ENCODE measurements at places on chromosomes 13 and 19. TPM values are rescaled to one million over a fixed set of nuclear protein-coding genes. Genes with fewer than 3 reads are reported as not detected.

GRCh38 chr13:46387064-46387851, at the start of gene RUBCNL:
TSS of gene RUBCNL (minus strand) at chr13:46387252. CDS start at chr13:46372475, 14,777 bp downstream.
- DNase-seq, result peak; percentile 58

DNA sequence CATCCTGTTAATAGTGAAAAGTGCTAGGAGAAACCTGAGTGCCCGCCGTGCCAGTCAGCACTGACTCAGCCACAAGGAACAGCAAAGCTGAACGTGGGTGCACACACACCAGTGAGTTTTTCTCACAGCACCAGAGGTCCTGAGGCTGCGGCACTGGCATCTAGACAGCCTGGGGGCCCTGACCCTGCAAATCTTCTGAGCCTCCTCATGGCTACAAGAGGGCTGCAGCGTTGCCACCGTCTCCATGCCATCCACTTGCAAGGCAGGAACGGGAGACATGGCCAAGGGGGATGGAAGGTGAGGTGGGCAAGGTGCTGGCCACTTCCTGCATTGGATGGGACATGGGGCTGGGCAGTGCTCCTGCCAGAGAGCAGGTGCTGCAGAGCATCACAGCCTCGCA, 211.2 kb upstream of the SOX1 start:
- no peak for DNase-seq

DNA sequence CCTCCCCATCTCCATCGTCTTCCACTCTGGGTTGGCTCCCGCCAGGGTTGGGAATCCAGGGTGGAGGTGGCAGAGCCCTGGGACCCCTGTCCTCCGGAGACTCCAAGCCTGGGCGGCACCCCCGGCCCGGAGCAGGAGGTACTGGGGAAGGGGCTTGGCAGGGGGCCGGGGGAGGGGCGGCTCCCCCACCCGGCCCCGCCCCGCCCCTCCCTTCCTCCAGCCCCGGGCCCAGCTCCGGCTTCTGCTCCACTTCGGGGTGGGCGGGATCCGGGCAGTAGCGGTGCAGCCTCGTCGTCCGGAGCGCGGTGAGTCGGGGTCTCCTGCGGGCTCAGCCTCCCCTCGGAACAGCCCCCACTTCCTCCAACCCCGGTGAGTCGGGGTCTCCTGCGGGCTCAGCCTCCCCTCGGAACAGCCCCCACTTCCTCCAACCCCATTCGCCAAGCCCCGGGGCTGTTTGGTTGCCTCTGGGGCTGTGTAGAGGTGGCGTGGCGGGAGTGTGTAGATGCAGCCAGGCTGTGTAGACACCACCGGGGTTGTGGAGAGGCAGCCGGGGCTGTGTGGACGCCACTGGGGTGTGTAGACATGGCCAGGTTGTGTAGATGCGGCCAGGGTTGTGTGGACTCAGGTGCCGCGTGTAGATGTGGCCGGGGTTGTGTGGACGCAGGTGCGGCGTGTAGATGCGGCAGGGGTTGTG, at the start of gene TMPRSS9:
TMPRSS9 (plus strand) TSS at position 274 of the 694 bp plus-strand sequence. CDS start 29,521 bp downstream, outside the sequence.
- no peak for DNase-seq

- peak; percentile 66 for DNase-seq
Measured at GRCh38 chr13:50357586-50358118, 342.4 kb downstream of the KCNRG start.

DNA sequence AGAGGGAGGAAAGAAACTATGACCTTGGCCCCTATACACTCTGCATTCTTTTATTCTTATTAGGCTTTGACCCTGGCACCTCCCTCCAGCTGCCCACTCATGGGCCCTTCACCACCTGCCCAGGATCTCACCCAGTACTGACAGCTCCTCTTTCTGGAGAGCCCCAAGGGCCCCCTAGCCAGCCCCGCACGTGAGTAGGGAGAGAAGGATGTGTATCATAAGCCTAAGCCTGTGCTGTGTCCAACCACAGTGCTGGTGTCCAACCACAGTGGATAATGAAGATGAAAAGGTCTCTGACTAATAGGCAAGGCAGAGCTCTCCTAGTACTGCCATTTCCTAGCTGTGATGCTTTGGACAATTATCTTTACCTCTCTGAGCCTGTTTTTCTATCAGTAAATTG, 4.2 kb downstream of the DMRTC2 start:
- DNase-seq, result no peak

DNA sequence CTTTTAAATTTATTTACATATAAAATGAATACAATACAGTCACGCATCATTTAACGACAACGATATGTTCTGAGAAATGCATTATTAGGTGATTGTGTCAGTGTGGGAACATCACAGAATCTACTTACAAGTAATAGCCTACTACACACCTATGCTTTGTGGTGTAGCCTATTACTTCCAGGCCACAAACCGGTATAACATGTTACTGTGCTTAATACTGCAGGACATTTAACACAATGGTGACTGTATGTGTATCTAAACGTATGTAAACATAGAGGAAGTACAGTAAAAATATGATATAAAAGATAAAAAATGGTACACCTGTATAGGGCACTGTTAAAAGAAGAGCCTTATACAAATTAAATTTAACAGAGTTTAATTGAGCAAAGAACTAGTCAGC, 62.4 kb upstream of the KLHL1 start:
- no peak for DNase-seq

DNA sequence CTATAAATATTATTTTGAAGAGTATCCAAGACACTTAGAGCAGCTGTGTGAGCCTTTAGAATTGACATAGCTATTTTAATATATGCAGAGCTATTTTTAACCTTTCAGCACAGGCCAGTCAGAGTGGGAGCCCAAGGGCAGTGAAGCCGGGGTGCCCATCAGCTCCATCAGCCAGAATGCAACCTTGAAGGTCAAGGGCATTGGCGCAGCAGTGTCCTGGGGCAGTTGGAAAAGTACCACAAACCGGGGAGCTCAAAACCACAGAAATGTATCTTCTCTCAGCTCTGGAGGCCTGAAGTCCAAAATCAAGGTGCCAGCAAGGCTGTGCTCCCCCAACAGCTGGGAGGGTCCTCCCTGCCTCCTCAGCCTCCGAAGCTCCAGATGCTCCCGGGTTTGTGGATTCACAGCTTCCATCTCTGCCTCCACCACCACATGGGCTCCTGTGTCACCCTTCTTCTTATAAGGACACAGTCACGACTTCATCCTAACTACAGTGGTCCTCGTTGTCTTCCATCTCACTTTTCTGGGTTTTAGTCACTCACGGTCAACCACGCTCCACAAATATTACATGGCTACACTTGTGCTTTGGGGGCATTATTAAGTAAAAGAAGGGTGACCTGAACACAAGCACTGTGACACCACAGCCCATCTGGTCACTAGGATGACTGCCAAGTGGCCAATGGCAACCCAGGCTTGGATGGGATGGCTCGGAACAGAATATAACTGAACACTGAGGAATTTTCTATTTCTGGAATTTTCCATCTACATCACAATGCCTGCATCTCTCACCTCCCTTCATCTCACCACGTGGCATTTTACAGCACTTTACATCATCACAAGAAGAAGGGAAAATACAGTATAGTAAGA, 15.9 kb upstream of the GAS6 start:
- DNase-seq, result no peak

DNA sequence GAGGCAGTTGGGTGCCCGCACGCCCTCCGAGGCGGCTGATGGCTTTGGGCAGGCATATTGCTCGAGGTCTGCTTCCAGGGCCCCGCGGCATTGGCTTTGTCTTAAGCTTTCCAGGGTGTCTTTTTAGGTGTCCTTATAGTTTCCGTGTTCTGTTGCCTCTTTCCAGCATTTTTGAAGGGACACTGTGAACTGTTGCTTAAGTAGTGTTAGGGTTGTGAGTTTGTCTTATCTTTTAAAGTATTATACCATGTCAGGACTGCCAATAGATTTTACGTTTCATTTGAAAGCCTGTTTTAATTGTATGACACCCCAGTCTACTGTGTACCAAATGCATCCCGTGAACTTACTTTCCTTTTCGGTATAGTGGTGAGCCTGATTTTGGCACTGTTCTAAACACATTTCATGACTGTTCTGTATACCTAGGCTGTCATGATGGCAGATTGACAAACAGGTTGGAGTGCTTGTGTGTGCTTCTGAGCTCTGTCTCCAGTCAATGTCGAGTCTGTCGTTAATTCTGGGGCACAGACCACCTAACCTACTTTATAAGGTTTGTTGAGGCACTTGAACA, 656 bp downstream of the PCCA start:
- DNase-seq, result no peak

DNA sequence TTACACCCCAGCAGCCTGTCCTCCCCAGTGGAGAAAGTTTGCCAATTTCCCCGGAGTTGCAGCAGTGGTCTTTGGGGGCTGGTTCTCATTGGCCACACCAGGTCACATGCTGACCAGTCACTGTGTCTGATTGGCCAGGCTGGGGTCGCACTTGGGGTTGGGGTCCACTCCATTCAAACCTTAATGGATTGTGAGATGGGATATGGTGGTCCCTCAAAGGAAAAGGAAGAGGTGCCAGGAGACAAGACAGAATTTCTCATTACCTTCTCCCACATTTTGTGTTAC, 3.4 kb downstream of the PPM1N start:
- no peak for DNase-seq

- no peak for DNase-seq
Measured at GRCh38 chr13:95050800-95051615, 250.2 kb downstream of the ABCC4 start.

DNA sequence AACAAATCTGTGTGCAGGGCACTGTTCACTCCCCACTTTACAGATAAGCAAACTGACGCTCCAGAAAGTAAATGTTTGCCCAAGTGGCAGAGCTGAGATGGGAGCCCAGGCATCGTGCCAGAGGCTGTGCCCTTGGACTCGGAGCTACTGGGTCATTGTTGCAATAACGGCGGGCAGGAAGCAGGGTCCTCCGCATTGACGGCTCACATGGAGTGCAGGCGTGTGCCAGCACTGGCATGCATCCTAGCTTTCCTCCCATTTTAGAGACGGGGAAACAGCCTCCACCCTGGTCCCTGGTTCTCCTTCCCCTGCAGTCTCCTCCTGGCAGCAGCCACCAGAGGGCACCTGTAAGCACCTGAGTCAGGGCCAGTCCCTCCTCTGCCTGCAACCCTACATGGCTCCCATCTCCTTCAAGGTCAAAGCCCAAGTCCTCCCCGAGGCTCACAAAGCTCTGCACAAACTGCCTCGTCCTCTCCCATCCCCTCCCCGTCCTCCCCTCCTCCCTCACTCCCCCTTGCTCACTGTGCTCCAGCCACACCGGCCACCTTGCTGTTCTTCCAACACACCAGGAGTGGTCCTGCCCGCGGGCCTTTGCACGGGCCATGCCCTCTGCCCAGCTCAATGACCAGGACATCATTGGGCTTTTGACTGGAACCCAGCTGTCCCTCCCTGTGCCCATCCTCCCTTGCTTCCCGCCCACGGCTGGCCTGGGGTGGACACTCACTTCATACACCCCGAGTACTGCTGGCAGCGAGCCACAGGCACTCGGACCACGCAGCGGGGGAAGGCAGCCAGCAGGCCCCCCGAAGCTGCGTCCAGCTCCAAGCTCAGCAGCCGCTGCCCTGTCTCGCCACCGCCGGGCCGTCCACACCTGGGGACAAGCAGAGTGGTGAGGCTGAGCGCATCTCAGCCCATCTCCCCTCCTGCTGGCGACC, 7.7 kb upstream of the LRG1 start:
- DNase-seq, result no peak

GRCh38 chr19:47819858-47820257, 1.9 kb upstream of the CRX start:
- no peak for DNase-seq

DNA sequence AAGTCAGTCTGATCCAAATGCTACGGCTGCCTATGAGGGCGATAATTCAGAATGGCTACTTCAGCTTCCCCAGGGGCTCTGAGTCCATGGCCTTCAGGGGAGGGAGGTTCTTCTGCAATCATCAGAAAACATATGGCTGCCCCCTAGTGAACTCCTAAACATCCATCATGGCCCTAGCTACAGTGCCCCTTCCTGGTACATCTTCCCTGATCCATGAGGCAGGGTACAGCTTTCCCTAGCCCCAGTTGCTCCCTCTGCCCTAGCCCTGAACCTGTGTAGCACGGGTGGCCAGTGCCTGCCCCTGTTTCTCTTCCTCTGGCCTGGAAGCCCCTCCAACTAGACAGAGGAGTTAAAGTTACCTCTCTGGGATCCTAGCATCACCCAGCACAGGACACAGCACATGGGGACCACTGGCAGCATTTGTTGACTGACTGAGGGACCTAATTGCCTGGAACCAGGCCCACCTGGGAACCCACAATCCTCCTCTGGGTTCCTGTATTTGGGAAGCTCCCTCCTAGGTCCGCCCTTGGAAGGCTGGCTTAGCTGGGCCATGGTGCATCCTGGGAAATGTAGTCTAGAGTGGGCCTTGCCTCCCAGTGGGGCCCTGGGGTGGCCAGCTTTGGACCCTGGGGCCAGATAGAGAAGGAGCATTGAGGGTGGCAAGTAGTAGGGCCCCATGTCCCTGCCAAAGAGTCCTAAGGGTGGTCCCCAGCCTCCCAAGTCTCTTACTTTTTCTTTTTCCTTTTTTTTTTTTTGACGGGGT, 17.7 kb upstream of the SEMA6B start:
- DNase-seq, result no peak

DNA sequence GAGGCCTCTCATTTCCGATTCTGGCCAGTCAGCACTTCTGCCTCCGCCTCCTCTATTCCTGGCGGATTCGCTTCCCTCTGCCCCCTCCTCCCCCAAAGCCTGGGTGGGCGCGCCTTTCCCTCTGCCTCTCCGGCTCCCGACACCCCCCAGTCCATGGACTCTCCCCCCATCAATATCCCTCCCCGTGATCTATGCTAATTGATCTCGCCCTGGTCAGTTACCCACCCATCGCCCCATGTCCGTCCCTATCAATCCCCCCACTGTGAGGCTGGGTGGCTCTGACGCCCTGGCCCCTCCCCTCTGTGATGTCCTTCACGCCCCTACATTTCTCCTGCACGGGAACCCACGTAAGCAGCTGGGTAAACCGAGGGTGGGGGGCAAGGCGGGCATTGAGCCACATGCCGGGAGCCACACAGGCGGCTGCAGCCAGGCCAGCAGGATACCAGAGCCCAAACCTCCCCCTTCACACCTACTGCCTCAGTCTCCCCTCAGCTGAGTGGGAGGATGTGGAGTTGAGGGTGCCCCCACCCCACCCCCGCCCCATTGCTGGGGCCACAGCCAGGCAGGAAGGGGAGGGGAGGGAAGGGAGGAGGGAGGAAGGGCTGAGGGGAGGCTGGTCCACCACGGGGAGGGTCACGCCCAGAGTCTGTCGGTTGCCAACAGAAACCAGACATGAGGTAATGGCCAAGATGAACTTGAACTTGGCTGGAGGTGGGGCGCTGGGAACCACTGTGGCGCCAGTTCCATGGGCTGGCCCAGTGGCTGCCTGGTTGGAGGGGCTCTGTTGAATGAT, 21.0 kb downstream of the SMIM24 start:
- DNase-seq, result peak; percentile 96

- no peak for DNase-seq
Measured at GRCh38 chr13:23570921-23571315, 706 bp downstream of the TNFRSF19 start.

The STK11 gene
- total RNA-seq, result 52.0 TPM

The ATG4D gene
- total RNA-seq, result 25.0 TPM

The LGI4 gene
- 2.5 TPM for total RNA-seq

The PRSS57 gene
- not detected for total RNA-seq

The RASIP1 gene
- total RNA-seq, result 15.0 TPM

The ATP5F1D gene
- 161 TPM for total RNA-seq

The ZNF486 gene
- 9.3 TPM for total RNA-seq

The ACP7 gene
- not detected for total RNA-seq
